ENCODE measurements at places on chromosomes 12 and 14. TPM values are rescaled to one million over a fixed set of nuclear protein-coding genes. Genes with fewer than 3 reads are reported as not detected.

The SMOC1 gene
- not detected for total RNA-seq

DNA sequence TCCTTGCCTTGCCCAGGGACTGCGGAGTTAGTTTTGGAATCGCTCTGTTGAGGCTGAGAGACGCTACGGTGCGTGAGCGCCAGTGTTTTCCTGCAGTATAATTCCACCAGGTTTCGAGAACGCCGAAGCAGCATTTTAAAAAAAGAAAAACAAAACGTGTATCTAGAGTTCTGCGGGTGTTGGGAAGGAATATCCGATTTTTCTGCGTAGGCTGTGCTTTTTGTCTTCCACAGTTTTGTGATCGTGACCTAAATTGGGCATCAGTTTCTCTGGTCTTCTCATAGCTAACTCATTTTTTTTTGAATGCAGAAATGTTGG is 778 bp downstream of the DNM1L start:
- no peak for DNase-seq

The SLC38A4 gene
- not detected for total RNA-seq

The PRH2 gene
- total RNA-seq: not detected

DNA sequence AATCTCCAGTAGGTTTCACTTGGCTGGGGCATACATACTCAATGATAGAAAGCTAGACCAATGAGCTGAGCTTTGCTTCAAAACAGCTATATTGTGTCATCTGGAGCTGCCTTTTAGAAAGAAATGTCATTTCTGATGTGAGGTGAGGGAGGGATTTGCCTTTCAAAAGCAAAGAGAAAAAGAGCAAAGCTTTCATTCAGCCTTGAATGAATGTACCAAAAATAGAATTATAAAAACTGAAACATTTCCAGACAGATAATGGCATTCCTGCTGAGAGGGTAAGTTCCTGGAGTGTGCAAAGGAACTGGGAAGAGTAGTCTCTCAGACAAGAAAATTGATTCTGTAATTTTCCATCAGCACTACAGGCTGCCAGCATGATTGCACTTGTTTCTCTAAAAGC is 710.0 kb downstream of the LRFN5 start:
- no peak for DNase-seq

DNA sequence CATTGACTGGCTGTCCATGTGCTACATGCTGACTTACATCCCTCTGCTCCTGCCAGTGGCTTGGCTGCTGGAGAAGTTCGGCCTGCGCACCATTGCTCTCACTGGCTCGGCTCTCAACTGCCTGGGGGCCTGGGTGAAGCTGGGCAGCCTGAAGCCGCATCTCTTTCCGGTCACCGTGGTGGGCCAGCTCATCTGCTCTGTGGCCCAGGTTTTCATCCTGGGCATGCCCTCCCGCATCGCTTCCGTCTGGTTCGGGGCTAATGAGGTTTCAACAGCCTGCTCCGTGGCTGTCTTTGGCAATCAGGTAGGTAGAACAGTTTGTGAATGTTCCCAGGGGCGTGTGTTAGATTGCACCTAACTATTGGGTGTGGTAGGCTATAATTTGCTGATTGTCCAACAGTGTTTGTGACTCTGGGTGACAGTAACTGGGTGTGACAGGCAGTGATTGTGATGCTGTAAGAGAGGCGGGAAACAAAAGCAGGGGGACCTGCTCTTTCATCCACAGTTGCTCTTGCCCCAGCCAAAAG is 981 bp downstream of the FLVCR2 start:
- no peak for DNase-seq

DNA sequence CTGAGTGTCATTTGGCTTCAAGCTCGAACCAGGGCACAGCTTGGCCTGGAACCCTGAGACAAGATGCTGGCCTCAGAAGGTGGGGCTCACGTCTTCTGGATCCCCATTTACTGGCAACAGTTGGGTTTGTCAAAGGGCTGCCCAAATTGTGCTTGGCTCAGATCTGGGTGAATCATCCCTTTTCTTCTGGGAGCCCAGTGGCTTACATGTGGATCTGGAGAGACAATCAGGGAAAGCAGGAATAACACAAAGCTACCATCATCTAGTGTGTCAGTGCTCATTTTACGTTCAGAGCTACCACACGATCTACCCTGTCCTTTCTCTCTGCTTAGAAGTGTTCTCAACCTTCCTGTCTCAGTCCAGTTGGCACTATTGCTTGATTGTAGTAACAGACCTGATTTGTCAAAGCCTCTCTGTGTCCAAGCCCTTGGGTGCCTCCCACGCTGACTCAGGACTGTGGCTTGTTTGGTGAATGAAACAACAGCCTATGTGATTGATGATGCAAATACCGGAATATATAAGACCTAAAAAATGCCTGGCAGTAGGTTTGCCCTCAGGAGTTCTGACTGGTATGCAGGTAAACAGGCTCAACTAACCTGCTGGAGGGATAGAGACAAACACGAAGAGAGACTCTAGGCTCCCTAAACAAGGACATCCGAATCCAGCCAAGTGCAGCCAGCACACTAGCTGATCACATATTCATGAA is 974.3 kb downstream of the VRK1 start:
- DNase-seq: peak; percentile 88

The FIGNL2 gene
- not detected for total RNA-seq

The IKBIP gene
- total RNA-seq: 11.1 TPM

DNA sequence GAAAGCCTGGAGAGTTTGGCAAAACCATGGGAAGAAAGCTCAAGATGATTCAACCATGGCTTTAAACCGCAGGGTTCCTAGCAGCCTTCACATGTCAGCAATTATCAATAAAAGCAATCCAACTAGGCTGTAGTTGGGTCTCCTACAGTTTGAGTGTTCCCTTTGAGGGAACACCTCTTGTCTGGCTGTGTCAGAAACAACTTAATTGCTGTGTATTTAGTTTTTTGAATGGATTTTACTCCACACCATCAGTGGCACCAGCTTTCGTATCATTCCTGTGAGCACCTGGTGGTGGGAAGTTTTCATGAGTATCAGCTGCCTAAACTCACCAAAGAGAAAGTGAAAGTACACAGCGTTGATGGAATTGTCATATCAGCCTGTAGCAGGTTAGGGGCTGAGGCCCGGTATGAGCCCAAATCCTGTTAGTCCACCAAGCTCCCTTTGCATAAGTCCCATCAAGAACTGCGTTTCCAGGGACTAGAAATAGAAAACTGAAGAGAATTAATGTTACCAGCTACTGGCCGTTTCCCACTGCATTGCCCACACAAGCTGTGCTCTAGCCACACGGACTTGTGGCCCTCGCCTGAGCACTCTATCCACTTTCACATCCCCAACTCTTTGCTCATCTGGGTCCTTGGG is 10.9 kb upstream of the IL26 start:
- peak; percentile 19 for DNase-seq

DNA sequence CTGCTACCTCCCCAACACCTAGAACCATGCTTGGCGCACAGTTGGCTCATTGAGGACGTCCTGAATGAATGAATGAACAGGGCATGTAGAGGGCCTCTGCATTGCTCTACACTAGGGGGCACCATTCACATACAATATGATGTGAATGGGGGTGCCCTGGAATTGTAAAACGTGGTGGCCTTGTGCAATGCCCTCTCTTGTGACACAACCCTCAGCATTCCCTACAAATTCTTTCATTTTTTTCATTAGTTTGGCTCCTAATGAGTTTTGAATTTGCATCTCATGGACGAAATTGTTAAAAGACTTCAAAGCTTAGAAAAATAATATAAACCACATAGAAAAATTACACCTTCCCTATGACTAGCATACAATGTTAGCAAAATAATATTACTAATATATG is 2.3 kb upstream of the DIO2 start:
- DNase-seq: peak; percentile 81

DNA sequence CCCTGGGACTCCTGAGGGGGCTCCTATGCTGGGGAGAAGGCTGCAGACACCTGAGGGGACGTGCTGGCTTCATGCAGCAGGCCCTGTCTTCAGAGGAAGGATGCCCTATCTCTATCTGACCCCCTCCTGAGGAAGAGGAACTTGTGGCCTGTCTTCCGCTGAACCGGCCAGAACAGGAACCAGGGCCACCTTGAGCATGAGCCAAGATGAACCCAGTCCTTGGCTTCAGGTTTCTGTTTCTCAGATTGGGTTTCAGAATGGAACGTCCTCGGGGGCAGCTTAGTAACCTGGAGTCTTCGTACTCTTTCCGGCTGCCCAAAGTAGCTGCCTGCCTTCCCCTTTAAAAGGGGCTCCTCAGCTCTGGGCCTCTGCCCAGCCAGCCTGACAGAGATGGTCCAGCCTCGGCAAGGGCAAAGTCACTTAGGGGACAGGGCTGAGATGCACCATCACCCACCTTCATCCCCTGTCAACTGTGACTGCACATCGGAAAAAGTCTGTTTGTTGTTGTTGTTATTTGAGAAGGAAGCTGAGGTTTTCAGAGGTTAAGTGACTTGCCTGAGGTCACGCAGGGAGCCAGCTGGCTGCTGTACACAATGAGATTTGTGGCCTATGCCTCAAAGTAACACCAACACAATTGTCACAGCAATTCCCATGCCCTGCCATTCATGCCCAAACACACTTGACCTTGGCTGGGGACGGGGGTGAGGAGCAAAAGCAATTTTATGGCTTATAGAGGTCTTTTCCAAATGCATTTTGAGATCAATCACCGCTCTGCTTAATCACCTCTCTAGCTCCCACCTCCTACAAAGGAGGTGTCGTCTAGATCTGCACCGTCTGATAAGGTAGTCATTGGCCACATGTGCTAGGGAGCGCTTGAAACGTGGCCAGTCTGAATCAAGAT is 13.4 kb downstream of the ASB2 start:
- no peak for DNase-seq

DNA sequence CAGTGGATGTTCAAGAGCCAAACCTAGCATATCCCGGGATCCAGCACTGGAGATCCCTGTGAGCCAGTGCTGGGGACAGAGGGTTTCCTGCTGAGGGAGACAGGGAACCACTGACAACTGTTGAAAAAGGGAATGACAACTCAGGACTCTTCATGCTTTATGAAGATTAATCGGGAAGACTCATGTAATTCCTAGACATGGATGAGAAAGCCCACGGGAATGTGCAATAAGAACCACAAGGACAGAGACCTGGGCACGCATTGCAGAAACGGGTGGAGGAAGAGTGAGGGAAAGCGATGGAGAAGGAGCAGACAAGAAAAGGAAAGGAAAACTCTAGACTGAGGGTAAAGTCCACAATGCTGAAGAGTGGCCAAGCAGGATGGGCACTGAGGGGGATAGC is 296.0 kb downstream of the PCNX1 start:
- no peak for DNase-seq

DNA sequence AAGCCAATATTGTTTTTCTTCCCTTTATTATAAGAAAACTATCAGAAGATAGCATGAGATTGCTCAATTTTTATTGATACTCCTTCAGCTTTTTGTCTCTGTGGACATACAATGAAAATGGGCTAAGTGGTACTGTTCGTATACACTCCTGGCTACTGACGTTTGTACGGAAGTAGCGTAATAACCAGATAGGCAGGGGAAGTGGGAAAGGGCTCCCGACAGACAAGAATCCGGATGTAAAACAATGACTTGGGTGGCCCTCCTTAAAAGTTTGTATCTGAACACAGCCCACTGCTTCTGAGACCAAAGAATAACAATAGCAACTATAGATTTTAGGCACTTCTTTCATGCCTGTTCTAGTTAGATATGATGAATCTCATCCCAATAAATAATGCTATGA is 99.6 kb downstream of the RPS6KA5 start:
- no peak for DNase-seq

All from PC-3 (cell line).